H9 (cell line): ENCODE measurements at places on chromosomes 11 and 22. TPM values are rescaled to one million over a fixed set of nuclear protein-coding genes. Genes with fewer than 3 reads are reported as not detected.

DNA sequence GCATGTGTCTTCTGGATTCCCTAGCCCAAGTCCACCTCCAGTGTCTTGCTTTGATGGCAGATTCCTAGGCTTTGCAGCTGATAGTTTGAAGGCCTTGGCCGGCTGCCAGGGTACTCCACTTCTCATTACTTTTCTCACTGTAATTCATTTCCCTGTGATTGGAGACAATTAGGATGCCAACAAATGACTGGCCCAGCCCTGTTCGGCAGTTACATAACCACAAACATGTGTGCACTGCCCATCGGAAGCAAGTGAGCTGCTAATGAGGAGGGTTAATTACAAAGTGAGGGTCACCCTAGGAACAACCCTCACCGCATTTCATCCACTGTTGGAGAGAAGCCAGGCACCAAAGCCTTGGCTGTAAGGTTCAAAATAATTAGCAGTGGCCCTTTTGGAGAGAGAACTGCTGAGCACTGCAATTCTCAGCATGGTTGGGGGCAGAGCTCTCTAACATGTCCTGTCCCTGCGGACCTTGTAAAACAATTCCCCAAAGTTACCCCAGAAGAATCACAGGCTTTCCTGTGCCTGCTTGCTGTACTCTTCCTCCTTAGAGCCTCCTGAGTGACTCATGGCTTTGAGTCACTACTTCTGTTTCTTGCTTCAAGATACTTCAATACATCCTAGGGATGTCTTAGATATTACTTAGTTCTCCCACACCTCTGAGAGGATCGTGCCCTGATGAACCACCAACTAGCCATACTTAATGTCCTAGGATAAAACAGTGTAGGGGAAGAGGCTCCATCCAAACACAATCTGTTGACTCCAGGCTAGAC is 109.7 kb upstream of the GALNT18 start:
- DNase-seq, result no peak

- DNase-seq, result no peak
Measured at GRCh38 chr11:44312876-44313275, 2.9 kb upstream of the ALX4 start.

GRCh38 chr11:57255618-57256017 is 18.6 kb upstream of the APLNR start:
- DNase-seq, result no peak

DNA sequence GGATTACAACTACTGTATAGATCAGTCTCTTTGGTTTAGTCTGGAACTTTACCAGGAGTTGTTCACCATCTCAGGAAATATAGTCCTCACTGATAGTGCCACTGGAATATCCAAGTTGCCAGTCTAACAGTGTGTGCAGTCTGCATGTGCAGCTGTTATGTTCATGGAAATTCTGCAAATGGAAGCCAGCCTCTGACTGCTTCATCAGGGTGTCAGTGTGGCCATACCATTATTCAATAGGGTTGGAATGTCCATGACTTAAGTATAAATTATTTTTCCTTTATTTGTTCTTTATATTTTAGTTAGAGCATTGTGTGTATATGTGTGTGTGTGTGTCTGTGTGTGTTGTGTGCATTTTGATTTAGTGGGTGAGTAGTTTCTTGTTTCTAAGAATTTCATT is 51.8 kb downstream of the C11orf96 start:
- no peak for DNase-seq

DNA sequence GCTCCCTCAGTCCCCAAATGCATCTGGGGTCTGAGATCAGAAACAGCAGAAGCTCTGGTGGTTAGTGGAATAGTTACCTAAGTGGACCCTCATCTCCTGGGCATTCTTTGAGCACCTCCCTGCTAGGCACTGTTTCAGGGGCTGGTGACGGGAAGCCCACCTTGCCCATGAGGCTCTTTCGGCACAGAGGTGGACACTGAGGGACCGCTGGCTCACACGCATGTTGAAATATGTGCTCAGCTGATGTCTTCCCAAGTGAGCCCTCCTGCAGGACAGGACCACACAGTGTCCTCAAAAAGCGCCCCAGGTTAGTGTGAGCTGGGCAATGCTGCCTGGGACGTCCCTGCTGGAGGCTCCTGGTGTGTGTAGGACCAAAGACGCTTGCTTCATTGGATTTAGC is 1379.9 kb downstream of the TBC1D22A start:
- no peak for DNase-seq

DNA sequence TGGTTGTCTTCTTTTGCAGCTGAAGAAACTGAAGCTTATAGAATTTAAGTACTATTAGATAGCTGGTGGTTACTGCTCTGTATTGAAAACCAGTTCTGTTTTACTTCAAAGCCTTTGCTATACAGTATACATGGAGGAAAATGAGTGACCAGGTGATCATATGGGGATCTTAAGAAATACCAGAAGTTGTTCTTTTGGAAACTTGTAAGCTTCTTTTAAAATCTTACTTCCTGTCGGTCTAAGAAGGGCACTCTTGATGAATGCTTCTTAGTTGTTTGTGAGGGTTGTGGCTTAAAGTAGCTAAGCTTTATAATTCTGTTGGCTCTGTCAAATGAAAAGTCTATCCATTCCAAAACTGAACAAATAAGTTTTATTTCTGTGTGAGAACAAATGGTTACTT is 55.2 kb downstream of the PDE3B start:
- no peak for DNase-seq

GRCh38 chr11:28400331-28401100 is 292.3 kb downstream of the METTL15 start:
- DNase-seq, result no peak

GRCh38 chr11:35246745-35247144 is 107.8 kb downstream of the CD44 start:
- no peak for DNase-seq

- DNase-seq, result peak; percentile 87
Measured at GRCh38 chr11:134272381-134273316, 3.5 kb upstream of the GLB1L3 start.

DNA sequence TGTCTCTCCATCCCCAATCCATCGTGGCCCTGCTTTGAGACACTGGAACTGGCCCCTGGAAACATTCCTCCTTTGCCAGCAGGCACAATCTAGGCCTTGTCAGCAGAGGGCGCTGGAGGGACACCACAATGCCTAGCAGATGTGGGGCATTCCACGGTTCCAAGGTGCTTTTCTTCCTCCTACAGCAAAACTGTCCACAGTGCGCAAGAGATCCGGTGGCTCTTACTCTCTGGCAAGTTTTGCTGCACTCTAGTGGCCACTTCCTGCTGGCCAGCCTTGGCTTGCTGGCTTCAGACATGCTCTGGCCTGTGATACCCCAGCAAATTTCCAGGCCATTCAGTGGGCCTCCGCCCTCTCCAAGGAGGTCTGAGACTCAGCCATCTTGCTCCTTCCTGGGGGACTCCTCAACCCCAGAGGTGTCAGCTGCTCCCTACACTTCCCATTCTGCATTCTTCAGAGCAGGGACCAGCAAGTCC is 17.1 kb upstream of the RBM4B start:
- DNase-seq, result peak; percentile 97

DNA sequence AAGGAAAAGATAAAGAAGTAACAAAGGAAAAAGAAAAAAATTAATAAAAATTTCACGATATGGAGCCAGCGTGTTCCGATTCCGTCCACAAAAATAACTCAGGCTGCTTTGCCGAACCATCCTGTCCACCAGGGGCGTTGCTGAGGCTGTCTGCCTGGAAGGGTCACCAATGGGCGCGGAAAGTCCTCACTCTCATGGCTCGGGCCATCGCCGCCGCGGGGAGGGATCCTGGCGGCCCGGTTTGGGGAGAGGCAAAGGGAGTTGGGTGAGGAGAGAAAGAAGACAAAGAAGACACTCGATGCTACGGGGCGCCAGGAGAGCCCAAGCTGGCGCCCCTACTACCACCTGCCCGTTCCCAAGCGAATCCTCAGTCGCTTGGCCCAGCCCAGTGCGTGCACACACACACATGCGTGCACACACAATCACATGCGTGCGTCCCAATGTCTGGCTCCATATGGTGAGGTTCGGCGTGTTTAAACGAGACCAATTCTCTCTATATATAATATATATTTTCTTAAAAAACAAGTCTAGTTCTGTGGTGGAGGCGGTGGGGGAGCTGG is 5.6 kb upstream of the PYGM start:
- peak; percentile 72 for DNase-seq

- peak; percentile 37 for DNase-seq
Measured at GRCh38 chr11:34791780-34792542, 124.2 kb downstream of the APIP start.

DNA sequence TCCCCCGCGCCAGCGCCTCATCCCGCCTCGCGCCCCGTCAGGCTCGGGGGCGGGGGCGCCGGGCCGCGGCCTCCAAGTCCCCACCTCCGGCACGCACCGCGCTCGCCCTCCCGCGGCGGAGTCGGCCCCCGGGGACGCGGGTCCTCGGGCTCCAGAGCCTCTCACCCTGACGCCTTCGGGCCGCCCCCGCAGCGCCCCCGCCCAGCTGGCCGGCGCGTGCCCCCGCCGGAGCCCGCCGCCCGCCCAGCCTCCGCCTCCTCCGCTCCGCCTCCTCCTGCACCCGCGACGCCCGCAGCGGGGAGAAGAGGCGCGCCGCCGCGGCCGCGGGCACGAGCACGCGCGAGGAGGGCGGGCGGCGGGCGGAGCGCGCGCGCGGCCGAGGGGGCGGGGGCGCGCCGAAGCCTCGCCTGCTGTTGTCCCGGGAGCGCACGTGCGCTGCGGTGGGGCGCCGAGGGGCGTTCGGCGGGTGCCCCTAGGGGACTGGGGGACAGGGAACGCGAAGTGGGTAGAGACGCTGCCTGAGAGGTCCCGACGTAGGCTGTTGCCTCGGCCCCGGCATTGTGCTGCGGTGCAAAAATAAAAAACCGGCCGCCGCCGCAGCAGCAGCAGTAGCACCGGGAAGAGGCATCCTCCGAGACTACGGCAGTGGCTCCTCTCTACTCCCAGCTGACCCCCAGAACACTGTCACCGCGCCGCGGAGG is 87.4 kb upstream of the ARHGAP32 start:
- peak; percentile 81 for DNase-seq

DNA sequence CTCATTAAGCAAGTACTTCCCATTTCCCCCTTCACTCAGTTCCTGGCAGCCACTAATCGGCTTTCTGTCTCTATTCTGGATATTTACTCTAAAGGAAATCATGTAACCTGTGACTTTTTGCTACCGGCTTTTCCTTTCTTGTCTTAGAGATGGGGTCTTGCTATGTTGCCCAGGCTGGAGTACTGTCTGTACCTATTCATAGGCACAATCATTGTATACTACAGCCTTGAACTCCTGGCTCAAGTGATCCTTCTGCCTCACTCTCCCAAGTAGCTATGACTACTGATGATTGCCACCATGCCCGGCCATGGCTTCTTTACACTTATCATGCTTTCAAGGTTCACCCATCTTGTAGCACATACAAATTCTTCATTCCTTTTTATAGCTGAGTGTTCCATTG is 12.4 kb downstream of the SLC25A17 start:
- no peak for DNase-seq

GRCh38 chr11:70483077-70483861 is 84.9 kb downstream of the CTTN start:
- DNase-seq, result no peak

- DNase-seq, result no peak
Measured at GRCh38 chr11:32830796-32831195, 1.1 kb downstream of the PRRG4 start.

DNA sequence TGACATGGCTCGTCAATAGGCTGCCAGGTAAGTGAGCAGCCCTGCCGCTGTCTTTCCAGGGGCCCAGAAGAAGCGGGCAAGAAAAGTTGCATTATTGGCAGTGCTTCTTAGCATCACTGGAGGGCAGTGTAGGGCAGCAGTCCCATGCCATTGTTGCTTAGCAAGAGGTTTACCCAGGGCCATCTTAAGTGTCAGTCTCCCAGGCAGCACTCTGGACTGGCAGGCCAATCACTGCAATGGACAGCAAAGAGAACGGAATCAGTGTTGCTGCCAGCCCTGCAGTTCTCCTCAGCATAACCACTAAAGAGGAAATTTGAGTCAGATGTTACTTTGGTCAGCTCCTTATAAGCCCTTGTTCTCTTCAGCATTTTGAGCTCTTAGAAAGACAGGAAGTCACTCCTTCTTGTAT is 13.4 kb upstream of the GRK2 start:
- no peak for DNase-seq

DNA sequence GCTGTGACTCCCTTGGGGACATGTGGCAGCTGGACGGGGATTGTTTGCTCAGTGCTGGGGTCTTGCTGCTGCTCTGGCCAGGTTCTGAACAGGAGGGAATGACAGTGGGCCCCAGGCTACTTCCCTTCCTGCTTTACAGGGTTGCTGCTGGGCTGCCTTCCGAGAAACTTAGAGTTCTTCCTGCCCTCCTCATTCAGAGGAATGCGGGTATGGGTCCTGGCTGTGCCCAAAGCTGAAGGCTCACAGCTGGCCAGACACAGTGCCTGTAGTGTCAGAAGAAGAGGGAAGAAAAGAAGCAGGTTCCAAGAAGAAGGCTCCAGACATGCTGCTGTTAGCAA is 108.3 kb upstream of the PARVA start:
- no peak for DNase-seq

DNA sequence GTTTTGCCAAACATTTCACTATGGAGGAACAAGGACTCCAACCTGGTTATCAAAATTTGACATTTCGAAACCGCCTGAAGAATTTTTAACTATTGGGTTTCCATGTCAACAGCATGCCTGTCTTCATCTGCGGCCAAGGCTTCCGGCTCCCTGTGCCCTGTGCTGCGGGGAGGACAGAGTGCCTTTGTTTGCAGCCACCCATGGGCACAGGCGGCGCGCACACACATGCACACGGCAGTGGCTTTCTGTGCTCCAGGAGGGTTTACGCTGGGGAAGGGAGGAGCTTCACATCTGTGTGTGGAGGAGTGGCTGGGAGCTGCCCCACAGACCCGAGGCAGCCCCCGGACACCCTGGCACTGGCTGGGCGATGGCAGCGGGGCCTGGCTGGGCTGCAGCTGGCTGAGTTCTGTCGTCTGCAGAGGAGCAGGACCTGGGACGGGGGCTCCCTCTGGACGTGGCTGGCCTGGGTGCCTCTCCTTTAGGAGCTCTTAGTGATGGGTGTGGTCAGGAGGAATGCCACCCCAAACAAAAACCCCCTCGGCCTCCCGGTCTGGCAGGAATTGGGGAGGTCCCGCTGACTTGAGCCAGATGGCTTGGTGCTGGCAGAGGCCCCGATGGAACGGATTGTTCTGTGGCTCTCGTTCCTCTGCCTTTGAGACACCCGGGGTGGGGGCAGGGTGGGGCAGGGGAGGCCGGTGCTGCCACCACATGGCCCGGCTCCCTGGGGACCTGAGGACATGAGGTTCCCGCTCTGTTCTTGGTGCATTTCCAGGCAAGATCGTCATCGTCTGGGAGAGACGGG is 1290.9 kb downstream of the BRD1 start:
- DNase-seq, result no peak

- DNase-seq, result no peak
Measured at GRCh38 chr11:75442161-75442885, 9.3 kb upstream of the KLHL35 start.

GRCh38 chr11:6620636-6621035 is 1.4 kb upstream of the TPP1 start:
- DNase-seq, result no peak

GRCh38 chr11:125938418-125938817 is 7.4 kb upstream of the VSIG10L2 start:
- DNase-seq, result peak; percentile 29

Gene LRRC74B
- total RNA-seq, result not detected in 2 replicates

Gene CHADL
- 1.3 and 1.6 TPM in 2 replicates for total RNA-seq

Gene TMEM121B
- total RNA-seq, result 8.1 and 8.7 TPM in 2 replicates

Gene ATP5MG
- 253 and 254 TPM in 2 replicates for total RNA-seq

Gene PACSIN2
- 62.3 and 63.9 TPM in 2 replicates for total RNA-seq

Gene P4HA3
- total RNA-seq, result not detected in 2 replicates

Gene FLRT1
- total RNA-seq, result 0.24 and 0.31 TPM in 2 replicates

Gene PRR5L
- total RNA-seq, result 4.1 and 5.6 TPM in 2 replicates

Gene C11orf87
- 0.11 TPM in 2 replicates for total RNA-seq

Gene ZNF143
- total RNA-seq, result 23.2 and 29.2 TPM in 2 replicates

Gene IL17REL
- 0.11 and 0.20 TPM in 2 replicates for total RNA-seq

Gene PIWIL4
- total RNA-seq, result not detected in 2 replicates

Gene MAJIN
- not detected in 2 replicates for total RNA-seq

Gene TREH
- total RNA-seq, result not detected in 2 replicates

Gene MLC1
- not detected in 2 replicates for total RNA-seq
